ENCODE measurements at places on chromosomes 11 and 22.

- DNase-seq = peak; percentile 34
These were observed 350.2 kb downstream of the TTC28 start for GRCh38 chr22:28329186-28330073.

DNA sequence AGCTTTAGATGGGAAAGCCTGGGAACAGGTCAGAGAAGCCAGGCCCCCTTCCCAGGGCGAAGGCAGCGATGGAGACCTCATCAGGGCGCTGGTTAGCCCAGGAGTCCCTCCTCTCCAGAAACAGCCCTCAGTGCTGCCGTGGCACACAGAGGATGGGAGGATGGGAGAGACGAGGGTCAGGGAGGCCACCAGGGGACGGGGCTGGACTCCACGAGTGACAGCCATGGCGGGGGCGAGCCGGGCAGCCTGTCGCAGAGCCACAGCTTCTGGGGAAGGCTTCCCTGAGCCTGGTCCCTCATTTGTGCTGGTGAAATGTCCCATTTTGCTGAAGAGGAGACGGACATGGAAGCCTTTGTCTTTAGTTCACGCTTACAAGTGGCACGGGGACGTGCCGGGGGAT is 1390.5 kb downstream of the TBC1D22A start:
- no peak for DNase-seq

- DNase-seq = no peak
These were observed 2.1 kb upstream of the AHNAK start for GRCh38 chr11:62548545-62549335.

GRCh38 chr11:20156280-20156875 is 3.9 kb downstream of the DBX1 start:
- DNase-seq = peak; percentile 47

- peak; percentile 31 for DNase-seq
These were observed 12.4 kb downstream of the SEC14L3 start for GRCh38 chr22:30459181-30460052.

Measured in activated CD4-positive, alpha-beta T cell treated with anti-CD3 and anti-CD28 coated beads, Interleukin-10, Interleukin-2, amounts not matched to agents 100 ng/mL and 50 ng/mL, durations not matched to agents 16 hours and 8 hours (primary cell).